ENCODE measurements at places on chromosomes 11 and 22.

DNA sequence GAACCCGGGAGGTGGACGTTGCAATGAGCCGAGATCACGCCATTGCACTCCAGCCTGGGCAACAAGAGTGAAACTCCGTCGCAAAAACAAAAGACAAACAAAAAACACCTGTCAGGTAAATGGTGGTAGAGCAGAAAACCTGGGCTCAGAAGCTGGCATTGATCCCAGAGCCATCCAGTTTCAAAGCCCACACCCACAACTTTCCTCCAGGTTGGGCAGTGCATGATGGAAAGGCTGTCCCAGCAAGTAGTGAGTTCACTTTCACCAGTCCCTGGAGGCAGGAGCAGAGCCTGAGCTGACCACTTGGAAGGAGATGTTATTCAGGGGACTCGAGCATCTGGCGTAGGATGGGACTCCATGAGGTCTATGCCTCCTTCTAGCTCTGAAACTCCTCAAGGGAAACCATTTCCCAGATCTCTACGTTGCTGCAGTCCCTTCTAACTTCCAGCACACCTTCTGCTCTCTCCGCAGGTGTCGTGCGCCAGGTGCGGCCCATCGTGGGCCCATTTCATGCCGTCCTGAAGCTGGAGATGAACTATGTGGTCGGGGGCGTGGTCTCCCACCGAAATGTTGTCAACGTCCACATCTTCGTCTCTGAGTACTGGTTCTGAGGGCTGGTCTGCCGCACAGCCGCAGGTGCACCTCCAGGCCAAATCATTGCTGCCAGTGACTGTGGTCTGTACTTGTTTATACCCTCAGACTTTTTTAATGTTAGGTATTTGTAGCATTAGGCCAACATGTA lies 71.6 kb upstream of the ATXN10 start:
- no peak for DNase-seq

- DNase-seq = no peak
Measured at GRCh38 chr11:65485920-65486219, 13.0 kb upstream of the MALAT1 start.

DNA sequence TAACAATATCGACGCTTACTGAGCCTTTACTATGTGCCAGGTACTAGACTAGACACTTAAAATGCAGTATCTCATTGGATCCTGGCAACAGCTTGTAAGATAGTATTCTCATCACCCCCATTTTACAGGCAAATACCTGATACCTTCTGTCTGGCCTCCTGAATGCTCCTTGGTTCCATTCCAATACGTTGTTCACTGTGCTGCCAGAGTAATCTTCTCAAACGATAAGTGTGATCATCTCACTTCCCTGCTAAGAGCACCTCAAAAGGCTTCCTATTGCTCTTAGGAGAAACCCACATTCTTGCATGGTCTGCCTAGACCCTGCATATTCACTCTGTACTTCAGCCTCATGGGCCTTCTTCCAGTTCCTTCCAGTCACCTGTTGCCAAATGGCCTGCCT lies 1.3 kb upstream of the NRIP3 start:
- DNase-seq = no peak

GRCh38 chr11:77202941-77203900 lies 75.2 kb downstream of the MYO7A start:
- no peak for DNase-seq

- DNase-seq = peak; percentile 49
Measured at GRCh38 chr11:95371153-95371552, 140.2 kb upstream of the SESN3 start.

DNA sequence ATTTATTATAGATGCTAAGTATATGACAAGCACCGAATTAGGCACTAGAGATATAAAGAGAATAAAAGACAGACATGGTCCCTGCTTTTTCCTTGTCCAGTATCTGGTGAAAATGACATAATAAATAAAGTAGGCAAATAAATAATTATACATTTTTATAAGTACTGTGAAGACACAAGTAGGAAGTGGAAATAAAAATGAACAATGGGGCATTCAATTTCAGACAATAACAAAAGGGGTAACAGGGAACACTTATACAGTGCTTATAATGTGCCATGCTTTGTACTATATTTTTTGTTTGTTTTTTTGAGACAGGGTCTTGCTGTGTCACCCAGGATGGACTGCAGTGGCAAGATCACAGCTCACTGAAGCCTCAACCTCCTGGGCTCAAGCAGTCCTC lies 4.3 kb downstream of the KBTBD3 start:
- DNase-seq = no peak

DNA sequence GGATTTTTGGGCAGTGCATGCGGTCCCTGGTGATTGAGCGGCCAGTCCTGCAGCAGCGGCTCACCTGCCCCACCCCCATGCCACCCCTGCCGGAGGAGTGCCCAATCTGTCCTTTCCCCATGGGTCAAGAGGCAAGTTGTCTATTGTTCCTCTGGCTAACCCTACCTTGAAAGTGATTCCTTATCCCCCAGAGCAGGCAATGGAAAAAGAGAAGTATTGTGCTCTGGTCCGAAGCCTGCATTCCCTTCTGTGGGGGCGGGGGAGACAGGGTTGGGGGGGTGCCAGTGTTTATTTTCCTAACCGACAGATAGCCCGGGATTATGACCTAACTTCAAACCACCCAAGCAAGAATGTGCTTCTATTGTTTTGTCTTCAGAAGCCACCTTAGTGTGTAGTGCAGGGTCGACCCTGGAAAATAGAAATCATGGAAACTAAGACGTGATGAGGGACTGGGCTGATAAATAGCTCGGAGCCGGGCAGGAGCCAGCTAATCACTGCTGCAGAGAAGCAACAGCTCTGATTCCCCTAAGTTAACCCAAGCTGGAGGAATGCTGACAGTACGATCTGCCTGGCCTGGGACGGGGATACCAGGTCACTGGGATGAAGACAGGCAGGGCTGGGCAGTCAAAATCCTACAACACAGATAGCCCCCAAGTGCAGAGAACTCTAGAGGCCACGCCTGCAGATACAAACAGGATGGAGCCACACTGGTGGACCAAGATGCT lies 38.7 kb upstream of the ATXN10 start:
- DNase-seq = no peak

DNA sequence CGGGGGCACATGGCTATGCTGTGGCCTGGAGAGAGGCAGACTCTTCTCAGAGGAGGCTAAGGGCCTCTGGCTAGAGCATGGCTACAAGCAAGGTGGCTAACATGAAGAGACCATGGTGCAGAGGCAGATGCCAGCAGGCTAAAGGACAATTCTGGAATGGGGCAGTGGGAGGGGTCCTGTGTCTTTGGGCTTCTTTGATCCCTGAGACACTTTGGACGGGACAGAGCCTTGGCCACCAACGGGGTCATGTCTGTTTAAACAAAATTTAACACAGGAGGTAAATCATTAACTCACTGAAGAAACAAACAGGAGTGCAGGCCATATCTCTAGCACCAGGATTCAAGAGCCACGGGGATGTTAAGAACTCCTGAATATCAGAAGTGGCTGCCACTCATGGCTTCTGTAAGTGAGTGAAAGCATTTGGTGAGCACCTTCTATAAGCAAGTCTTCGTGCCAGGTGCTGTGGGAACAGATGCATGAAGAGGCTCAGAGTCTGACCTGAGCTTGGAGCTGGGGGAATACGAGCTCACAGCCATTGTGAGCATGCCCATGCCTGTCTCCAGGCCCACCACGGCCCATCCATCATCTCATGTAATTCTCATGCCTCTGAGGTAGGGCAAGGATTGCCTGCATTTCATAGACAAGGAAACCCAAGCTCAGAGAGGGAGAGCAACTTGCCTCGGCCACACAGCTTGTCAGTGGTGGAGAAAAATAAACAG lies 18.3 kb upstream of the ZNRF3 start:
- DNase-seq = no peak

DNA sequence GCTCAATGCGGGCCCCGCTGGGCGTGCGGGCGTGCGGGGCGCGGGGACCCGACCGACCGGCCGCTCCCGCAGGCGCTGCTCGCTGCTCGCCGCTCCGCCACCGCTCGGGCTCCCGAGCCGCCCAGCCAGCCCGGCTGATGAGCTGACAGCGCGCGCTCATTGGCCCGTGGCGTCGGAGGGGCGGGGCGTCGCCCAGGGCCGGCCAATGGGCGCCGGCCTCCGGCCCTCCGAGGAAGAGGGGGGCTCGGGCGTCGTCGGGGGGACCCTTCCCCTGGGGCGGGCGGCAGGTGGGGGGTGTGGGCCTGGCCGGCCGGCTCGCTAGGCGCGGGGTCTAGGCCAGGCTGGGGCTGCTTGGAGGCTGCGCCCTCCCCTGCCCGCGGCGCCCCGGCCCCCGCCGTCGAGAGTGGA lies at the start of gene SCUBE1:
Gene SCUBE1, minus strand, starts transcription at position 111 of the 408 bp plus-strand sequence. CDS start 111 bp downstream, outside the sequence.
- peak; percentile 72 for DNase-seq

- no peak for DNase-seq
Measured at GRCh38 chr11:45669146-45669545, 3.7 kb upstream of the CHST1 start.

- DNase-seq = no peak
Measured at GRCh38 chr22:38607680-38608079, 37.7 kb upstream of the DMC1 start.

DNA sequence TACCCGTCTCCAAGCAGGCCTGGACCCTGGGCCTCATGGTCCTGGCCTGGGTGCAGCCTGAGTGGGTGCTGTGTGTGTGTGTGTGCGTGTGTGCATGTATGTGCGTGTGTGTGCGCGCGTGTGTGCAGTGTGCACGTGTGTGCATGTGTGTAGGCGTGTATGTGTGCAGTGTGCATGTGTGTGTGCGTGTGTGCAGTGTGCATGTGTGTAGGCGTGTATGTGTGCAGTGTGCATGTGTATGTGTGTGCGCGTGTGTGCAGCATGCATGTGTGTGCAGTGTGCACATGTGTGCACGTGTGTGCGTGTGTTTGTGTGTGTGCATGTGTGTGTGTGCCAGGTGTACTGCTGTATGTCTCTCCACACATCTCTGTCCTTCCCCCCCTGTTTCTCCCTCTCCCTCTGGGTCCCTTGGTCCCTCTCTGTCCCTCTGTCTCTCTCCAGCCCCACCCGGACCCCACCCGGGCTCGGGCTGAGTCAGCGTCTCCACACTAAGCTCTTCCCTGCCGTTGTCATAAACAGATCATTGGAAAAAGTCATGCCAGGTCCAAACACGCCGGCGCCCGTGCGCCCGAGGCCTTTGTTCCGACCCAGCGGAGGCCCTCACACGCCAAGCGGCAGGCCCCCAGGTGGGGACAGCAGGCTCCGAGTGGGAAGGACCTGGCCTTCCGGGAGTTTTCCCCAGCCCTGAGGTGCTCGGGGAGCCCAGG lies 34.0 kb downstream of the WNT7B start:
- DNase-seq = no peak

GRCh38 chr11:108524422-108524821 lies 26.2 kb upstream of the POGLUT3 start:
- DNase-seq = no peak

DNA sequence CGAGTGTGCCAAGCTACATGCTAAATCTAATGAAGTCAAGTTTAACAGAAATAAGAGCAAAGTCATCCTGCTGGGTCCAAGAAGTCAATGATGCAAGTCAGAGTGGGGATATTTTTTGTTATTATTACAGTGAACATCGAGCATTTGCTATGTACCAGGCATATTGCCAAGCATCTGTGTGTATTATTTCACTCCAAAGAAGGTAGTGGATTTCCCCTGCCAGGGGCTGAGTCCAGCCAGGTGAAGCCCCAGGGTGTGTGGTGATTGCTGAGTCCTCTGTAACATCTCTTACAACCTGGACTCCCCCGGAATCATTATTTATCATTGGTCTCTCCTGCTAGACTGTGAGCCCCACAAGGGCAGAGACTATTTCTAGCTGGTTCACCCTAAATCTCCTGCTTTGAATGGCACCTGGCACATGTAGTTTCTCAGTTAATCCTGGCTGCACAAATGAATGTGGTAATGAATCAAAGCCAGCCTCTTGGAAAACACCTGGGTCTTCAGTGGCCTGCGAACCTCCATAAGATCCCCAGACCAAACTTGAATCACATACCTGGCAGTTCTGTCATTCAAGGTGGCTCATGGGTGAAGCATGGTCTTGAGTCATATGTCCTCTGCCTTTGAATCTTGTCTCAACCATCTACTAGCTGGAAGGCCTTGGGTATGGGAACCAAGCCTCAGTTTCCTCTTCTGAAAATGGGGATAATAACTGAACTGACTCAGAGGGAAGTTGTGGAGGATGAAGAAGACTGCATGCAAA lies 549.2 kb downstream of the MIAT start:
- DNase-seq = no peak

- no peak for DNase-seq
Measured at GRCh38 chr22:46088541-46089311, 61.6 kb upstream of the PPARA start.

DNA sequence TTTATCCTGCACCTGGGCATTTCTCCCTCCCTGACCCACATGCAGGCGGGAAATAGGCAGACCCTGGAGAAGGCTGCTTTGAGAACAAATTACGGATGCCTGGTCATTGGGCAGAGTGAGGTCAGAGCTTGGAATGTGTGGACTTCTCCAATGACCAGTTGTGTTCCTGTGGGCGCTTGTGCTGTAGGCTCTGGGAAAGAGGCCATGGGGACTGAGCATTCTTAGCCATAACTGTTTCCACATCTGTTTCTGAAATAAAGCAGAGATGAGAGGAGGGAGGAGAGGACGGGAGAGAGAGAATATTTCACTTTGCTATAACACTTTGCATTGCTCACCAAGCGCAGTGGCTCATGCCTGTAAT lies 11.2 kb upstream of the TMEM184B start:
- no peak for DNase-seq

DNA sequence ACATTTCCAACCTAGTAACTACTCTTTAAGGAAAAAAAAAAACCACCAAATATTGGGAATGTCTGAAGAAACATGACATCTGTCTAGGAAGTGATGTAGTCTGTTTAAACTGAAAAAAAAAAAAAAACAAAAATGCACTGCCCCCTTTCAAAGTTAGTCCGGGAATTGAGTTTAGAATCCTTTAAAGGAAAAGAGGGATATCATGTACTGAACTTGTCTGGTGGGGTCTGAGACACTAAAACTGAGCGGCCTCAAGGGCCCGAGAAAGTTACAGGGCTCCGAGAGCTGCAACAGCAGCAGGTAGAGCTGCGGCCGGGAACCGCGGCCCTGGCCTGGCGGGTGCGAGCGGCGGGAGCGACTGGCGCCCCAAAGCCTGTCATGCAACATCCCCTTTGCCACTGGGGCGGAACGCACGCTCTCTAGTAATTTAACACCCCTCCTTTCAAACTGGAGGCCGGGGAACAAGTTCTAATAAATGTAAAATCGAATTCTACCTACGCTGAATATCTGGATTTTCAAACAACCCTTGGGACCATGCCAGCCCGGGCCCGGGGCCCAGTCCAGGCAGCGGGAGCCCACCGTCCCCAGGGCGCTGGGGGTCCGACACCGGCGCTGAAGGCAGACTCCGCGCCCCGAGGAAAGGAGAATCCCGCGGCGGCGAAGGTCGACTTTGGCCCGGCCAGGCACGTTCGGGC lies 736 bp downstream of the RDX start:
- DNase-seq = peak; percentile 55

DNA sequence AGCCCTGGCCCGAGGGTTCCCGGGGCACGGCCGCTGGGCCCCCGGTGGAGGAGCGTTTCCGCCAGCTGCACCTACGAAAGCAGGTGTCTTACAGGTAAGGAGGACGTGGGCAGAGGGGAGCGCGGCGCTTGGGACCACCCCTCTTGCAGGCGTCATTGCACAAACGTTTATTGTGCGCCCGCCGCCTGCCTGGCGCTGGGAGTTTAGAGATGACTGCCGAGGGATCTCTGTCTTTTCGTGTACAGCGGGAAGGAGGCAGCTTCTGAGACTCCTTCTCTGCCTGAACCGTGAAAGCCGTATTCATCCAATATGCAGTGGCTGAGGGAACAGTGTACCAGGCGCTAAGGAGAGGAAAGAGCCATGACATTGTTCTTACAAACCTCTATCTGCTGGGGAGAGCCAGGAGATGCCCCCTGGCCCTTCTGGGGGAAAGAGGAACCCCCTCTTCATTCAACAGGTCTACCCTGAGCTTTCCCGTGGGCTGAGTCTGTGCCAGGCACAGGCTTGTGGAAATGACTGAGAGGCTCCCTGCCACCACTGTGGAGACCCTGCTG lies 13.8 kb upstream of the DGKZ start:
- DNase-seq = no peak

- no peak for DNase-seq
Measured at GRCh38 chr11:112367895-112368294, 107.2 kb upstream of the PLET1 start.
